ENCODE measurements at places on chromosomes 11 and 22.

DNA sequence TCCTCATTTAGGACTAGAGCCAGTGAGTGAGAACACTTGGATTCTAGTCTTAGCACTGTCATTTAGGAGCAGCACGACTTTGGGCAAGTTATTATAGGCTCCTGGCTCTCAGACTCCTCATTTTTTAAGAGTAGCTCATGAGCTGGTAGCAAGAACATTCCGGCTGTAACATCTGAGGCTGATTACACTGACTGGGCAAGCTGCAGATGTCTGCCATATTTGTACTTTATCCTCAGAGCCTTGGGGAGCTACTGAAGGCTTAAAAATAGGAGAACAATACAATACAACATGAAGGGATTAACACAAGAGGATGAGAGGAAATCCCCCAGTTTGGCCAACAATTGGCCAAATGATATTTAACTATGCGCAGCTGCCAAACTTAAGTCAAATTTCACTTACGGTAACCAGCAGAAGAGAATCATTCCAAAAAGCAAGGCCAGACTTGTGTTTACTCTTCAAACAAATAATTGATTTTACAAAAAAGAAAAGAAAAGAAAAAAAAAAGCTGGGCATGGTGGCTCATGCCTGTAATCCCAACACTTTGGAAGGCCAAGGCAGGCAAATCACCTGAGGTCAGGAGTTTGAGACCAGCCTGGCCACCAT, 113.1 kb upstream of the ARHGAP42 start:
- no peak for DNase-seq

DNA sequence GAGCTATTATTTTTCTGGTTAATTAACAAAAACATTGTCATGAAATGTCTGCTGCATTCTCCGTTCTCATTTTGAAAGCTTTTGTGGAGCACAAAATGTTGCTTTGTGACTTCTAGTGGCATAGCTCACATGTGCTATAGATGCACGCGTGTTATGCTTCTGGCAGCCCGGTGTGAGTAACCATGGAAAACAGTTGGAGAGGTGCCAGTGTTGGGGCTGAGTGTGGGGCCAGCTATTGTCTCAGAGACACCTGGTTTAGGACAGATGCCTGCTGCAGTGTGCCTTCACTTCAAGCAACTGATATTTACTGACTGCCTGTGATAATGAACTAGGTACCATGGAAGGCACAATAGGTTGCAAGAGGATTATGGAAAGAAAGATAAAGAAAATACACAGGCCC, 760.6 kb downstream of the NTM start:
- no peak for DNase-seq

DNA sequence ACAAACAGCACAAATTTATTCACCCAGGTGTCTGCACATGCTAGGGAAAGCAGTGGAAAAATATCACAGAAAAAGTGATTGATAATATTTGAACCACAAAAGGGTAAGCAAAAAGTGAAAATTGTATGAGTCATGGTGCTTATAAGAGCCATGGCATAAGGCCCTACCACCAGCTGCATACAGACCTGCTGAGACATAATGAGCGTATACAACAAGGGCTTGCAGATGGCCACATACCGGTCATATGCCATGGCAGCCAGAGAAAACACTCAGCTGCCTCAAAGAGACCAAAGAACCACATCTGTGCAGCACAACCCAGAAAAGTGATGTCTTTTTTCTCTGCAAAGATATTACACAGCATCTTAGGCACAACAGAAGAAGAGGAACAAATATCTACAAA, 71.4 kb upstream of the OR9G4 start:
- DNase-seq = no peak

GRCh38 chr11:42646959-42647358, 664.8 kb upstream of the API5 start:
- DNase-seq = no peak

DNA sequence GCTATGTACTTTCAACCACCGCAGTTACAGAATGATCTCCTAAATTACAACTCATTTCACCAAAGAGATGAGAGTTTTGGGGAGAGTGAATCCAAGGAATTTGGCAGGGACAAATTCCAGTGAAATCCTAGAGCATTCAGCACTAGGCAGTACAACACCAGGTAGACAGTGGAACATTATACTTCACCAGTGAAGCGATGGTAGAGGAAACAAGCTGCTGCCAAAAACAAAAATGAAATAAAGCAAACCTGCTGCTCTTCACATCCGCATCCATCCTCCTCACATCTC, 16.9 kb downstream of the SMCO4 start:
- no peak for DNase-seq

- no peak for DNase-seq
Observed at GRCh38 chr11:134837887-134838232, 425.8 kb upstream of the B3GAT1 start.

DNA sequence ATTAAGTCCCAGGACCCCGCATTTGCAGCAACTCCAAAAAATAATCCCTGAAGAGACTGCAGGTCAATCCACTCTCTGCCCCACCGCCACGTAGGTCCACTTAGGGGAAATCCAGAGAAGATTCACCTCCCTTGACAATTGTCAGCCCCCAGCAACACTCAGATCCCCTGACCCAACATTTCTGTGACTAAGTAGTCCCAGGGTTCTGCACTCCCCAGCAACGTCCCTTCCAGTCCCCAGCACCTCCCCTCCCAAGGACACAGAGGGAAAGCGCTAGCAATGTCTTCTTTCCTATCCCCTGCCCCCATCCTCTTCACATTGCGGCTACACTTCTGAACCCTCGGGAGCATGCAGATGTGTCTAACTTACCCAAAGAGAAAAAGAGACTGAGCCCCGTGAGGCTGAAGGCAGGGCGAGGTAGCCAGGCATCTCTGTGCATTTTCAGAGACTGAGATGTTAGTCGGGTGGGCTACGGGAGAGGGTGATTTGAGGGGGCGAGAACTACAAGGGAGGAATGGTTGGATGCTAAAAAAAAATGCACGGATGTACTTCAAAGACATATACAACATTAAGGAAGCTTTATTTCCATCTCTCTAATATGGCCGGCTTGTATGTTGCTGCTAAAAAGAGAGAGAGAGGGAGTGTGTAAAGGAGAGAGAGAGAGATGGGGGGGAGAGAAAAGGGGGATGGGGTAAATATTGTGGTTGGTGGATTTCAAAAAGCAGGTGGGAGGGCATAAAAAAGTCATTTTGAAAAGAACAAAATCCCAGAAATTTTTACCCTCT, at the start of gene SCN2B:
TSS of gene SCN2B (minus strand) at position 647 of the 785 bp plus-strand sequence. CDS start at position 439, 208 bp downstream.
- no peak for DNase-seq

- no peak for DNase-seq
Observed at GRCh38 chr22:38239101-38239761, 33.6 kb downstream of the TMEM184B start.

DNA sequence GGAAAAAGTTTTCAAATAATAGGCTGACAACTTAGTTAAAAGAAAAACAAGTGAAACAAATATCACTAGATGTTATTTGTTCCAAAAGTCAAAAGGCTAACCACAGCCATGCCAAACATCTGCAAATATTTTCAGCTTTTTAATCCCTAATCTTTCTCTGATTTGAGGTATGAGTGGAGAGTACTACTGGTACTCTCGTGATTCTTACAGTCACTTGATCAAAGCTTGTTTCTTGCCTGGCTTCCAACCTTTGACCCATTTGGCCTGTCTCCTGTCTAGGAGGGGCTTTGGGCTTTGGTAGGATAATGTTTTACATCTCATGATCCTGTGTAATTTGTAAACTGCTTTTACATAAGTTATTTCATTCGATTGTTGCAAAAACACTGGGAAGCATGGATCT, 301.8 kb upstream of the SORL1-AS1 start:
- DNase-seq = no peak

DNA sequence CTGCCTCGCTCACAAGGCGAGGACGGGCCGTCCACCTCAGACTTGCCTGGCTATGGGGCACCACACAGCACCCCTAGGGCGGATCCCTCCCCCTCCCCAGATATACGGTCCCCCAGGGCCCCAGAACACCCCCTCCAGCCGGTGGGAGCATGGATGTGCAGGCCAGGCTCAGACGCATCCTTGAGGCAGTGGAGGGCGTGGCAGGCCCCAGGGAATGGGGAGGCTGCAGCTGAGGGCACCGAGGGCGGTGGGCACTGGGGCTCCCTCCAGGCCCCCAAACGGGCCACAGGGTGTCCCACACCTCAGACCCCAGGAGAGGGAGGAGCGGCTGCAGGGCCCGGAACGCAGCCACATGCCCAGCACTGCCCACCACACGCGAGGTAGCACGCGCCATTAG, 12.1 kb downstream of the TTLL8 start:
- DNase-seq = no peak

DNA sequence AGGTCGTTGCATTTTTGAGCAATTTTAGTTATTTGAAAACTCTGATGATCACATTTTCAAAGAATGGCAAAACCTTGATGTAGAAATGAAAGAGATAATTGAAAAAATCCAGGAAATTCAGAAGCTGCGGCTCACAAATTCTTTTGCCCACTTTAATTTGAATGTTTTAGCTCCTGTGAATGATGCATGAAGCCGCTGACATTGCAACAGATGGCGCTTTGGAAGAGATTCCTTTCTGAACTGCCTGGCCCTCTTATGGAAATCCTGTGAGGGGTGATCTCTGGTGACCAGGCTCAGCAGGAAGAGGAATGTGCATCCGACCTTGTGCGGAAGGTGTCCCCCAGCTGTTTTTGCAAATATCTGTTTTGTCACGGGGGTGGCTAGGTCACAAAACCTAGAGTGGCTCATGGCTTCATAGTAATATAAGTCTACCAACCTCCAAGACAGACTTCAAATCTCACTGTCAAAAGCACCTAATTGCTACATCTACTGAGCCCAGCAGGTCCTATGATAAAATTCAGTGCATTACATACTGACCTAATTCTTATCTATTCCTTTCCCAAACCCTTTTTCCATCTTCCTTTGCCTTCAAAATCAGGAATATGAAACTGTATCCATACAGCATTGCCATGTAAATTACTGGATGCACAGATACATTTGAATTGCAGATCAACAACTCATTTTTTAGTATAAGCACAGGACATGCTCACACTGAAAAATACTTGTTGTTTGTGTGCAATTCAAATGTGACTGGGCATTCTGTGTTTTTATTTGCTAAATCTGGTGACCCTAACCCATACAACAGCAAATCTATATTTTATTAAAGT, 412.7 kb downstream of the ETS1 start:
- DNase-seq = no peak

DNA sequence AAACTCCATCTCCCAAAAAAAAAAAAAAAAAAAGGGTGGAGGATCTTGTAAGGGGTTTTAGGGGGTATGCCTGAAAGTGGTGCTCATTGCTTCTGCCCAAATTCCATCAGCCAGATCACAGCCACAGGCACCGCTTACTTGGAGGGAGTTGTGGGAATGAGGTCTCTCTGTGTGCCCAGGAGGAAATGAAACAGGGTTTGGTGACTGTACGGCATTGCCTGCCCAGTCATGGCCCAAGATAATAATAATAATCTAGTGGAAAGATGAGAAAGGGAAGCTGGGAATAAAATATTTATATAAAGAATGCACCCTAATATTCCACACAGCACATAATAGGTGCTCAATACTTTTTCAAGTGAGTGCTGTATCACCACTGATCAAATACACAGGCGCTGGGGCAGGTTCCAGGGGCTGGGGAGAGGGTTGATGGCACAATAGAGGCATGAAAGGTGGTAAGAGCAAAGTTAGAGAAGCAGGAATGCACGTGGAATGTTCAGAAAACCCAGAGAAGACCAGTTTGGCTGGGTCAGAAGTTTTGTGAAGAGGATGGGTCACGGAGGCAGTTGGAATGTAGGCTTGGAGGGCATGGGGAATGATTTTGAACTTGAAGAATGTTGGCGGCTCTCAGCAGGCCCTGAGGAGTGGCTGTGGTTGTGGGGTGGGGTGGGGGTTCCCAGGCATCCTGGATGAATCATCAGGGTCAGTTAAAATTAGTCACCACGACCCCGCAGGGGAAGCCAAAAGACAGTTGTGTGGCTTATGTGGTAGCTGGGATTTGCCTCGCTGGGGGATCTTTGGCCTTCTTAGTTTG, 12.5 kb upstream of the MB start:
- no peak for DNase-seq

- no peak for DNase-seq
Observed at GRCh38 chr11:12768726-12769673, 94.8 kb downstream of the TEAD1 start.

DNA sequence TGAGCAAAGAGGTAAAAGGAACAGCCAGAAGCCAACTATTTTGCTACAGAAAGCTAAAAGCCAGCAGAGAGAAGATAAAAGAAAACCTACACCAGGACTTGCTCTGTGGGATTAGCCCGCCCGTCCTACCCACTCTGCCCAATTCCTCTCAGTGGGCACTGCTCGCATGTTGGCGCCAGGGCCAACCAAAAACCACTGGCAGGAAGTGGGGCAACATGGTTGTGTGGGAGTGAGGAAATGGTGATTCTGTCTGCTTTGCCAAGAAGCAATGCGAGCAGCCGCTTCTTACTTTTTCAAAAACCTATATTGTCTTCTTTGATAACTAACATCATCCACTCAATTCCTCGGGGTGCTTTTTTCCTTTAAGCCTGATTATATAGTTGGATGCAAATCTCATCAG, 14.2 kb upstream of the APOA1 start:
- no peak for DNase-seq

GRCh38 chr11:8309862-8310261, 46.2 kb upstream of the LMO1 start:
- DNase-seq = no peak

- no peak for DNase-seq
Observed at GRCh38 chr22:17065433-17065832, 19.4 kb upstream of the IL17RA start.

DNA sequence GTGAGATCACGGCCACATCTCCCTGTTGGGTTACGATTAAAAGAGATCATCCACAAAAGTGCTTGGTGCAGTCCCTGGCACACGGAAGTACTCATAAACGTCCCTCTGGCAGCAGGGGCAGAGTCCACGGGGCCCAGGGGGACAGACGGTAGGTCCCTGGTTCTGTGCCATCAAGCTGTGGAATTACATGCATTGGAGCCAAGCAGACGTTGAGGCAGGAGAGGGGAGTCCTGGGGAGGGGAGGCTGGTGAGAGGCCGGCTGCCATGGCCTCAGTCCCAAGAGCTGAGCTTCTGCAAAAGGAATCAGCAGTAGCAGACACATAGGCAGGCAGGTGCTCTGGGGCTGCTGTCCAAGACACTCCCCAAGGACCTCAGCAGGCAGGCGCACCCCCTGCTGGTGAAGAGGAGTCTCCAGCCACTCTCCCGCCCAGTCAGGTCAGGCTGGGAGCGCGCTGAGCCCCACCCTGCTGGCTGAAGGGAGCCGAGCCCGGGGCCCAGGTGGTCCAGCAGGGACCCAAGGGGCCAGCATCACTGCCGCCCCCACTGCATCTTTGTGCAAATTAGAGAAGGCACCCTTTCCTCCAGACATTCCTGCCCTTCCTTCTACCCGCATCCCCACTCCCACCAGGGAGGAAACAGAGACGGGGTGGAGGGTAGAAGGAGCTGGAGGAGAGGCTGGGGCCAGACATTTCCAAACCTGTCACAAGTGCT, 7.6 kb upstream of the KCTD17 start:
- no peak for DNase-seq

- DNase-seq = no peak
Observed at GRCh38 chr22:22407061-22407460, 101.5 kb downstream of the ZNF280B start.

Data from SK-N-MC (cell line).